Epithelial cell of alveolus of lung (primary cell): ENCODE measurements at places on chromosomes 11 and 22. TPM values are rescaled to one million over a fixed set of nuclear protein-coding genes. Genes with fewer than 3 reads are reported as not detected.

The OLFML1 gene
- 0.39 and 6.1 TPM in 2 replicates for total RNA-seq

The C22orf31 gene
- not detected in 2 replicates for total RNA-seq

The OR51B4 gene
- not detected in 2 replicates for total RNA-seq

The MAPK8IP1 gene
- 6.7 and 27.8 TPM in 2 replicates for total RNA-seq

The CHRNA10 gene
- total RNA-seq, result 0.39 and 0.48 TPM in 2 replicates

The UPK3A gene
- total RNA-seq, result not detected in 2 replicates

The MSANTD2 gene
- total RNA-seq, result 6.1 and 8.8 TPM in 2 replicates

The SHANK3 gene
- total RNA-seq, result 1.2 and 4.2 TPM in 2 replicates

The TTC36 gene
- 1.2 TPM in 1 of 2 replicates, not detected in the other for total RNA-seq

The C11orf42 gene
- not detected in 2 replicates for total RNA-seq

The B4GALNT4 gene
- total RNA-seq, result 14.4 and 50.0 TPM in 2 replicates

The EPS8L2 gene
- 17.9 and 20.8 TPM in 2 replicates for total RNA-seq

The GGTLC3 gene
- total RNA-seq, result not detected in 2 replicates

The IFITM2 gene
- 67.6 and 518 TPM in 2 replicates for total RNA-seq

The SLC22A12 gene
- not detected in 2 replicates for total RNA-seq

The TSSC4 gene
- total RNA-seq, result 33.9 and 45.5 TPM in 2 replicates

The HTR3A gene
- total RNA-seq, result not detected in 2 replicates

The RPUSD4 gene
- total RNA-seq, result 14.5 and 25.2 TPM in 2 replicates

The HBG1 gene
- not detected in 2 replicates for total RNA-seq

The IGSF22 gene
- not detected in 2 replicates for total RNA-seq

The KCNQ1 gene
- 0.13 TPM in 1 of 2 replicates, not detected in the other for total RNA-seq
